ENCODE measurements at places on chromosomes 16 and 17.

DNA sequence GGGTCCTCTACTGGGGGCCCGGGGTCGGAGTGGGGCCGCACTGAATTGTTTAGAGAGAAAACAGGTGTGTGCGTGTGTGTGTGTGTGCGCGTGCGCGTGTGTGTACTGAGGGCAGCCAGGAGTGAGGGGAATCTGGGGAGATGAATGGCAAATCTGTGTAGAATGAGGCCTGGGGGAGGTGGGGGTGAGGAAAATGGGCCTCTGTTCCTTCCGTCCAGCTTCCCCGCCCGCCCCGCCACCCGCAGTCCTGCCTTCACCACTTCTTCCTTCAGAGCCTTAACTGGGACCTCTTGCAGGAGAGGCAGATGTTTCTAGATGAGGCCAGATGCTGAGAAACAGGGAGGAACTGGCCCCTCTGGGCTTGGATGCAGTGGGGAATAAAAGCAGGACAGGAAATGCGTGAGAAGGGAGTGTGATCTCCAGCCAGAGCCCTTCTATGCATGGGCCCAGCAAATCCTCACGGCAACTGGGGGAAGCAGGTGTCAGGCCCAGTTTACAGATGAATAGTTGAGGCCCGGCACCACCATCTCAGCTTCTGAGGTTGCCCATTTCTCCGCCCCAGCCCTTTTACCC is 29.7 kb upstream of the NGFR start:
- H3K36me3 ChIP-seq = no peaks in the 10 kb centered on the region
- no peaks in the 10 kb centered on the region for H3K27me3 ChIP-seq
- peaks cover 6% of the 10 kb centered on the region for H3K4me1 ChIP-seq
- no peak overlapping the region for H3K27ac ChIP-seq
- DNase-seq = no peak

DNA sequence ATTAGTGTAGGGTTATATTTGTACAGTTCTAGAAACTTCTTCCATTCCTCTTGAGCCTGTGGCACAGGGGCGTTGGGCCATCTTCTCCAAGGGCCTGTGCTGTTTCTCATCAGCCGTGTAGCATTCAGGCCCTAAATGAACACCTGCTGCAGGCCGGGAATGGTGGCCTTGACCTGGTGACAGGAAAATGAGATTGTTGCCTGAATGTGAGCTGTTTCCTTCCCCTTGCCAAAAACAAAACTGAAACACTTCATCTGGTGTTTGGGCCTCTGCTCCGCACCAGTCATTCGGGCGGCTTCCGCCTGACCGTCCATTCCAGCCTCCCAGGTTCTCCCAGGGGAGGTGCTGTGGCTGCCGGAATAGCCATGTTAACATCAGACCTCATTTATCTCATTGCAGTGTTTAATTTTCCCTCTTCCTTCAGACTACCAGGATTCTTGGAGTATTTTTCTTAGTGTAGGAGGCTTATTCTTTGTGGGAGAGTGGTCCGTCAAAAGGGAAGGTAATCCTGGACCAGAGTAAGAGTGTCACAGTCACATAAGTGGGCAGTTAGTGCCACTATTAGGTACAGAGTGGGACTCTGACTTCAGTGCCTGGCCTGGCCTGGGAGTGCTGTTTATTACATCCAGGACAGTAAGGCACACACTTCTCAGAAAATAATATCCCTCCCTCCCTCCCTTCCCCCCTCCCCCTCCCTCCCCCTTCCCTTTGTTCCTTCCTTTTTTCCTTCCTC is 61.9 kb downstream of the WWP2 start:
- H3K4me3 ChIP-seq = no peak overlapping the region
- DNase-seq = peak; percentile 73
- H3K27me3 ChIP-seq = no peaks in the 10 kb centered on the region
- H3K36me3 ChIP-seq = peaks cover 20% of the 10 kb centered on the region
- H3K27ac ChIP-seq = peak overlapping the region; percentile 77

DNA sequence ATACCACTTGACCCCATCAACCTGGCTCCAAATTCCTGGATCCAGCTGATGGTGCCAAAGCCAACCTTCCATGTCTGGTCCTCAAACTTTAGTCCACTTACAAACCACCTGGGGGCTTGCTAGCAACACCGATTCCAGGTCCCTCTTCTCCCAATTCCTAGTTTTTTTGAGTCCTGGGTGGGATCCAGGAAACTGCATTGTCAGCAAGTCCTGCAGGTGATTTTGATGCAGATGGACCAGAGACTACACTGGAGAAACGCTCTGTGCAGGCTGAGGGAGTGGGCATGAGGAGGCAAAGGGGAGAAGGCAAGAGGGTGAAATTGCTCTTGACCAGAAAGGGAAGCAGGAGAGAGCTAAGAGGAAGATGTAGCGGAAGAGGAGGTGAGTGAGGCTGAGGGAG is 21.0 kb upstream of the NOS2 start:
- no peak overlapping the region for H3K27ac ChIP-seq
- no peak for DNase-seq
- no peak overlapping the region for H3K4me3 ChIP-seq
- H3K36me3 ChIP-seq = no peaks in the 10 kb centered on the region
- peaks cover 9% of the 10 kb centered on the region for H3K4me1 ChIP-seq

DNA sequence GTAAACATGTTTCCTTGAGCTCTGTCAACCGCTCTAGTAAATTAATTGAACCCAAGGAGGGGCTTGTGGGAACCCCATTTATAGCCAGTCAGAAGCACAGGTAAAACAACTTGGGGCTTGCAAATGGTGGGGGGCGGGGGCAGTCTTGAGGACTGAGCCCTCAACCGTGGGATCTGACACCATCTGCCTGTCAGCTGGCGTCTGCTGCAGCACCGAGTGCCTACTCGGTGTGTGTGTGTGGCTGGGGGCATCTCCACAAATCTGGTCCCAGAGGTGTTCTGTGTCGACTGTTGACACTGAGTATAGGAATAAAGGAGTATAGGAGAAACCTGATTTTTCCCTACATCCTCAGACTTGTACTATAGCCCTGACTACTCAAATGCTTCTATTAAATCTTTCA is 20.6 kb downstream of the CREBBP start:
- H3K36me3 ChIP-seq = no peaks in the 10 kb centered on the region
- no peak for DNase-seq
- H3K27me3 ChIP-seq = no peaks in the 10 kb centered on the region
- H3K4me3 ChIP-seq = no peak overlapping the region
- H3K27ac ChIP-seq = no peak overlapping the region

GRCh38 chr17:44547625-44548267 is 9.5 kb upstream of the FZD2 start:
- no peak overlapping the region for H3K27ac ChIP-seq
- H3K27me3 ChIP-seq = peaks cover 33% of the 10 kb centered on the region
- no peaks in the 10 kb centered on the region for H3K4me1 ChIP-seq
- no peak overlapping the region for H3K4me3 ChIP-seq
- no peak for DNase-seq

DNA sequence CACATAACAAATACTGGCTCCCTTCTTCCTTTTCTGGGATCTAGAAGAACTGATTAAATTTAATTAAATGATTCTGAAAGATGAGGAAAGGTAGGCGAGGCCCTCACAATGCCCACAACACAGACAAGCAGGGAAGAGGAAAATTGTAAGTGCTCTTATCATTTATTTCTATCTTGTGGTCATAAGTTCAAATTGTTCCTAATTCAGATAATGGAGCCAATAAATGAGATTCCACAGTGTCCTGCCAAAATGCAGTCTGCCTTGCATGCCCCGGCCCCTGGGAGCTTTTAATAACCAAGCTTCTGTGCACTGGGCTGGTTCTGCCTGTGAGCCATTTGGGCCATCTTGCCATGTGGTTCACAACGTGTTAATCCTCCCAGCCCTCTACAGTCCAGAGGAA is 97.0 kb downstream of the CMC2 start:
- H3K27me3 ChIP-seq = no peaks in the 10 kb centered on the region
- H3K4me3 ChIP-seq = no peak overlapping the region
- no peak for DNase-seq
- no peaks in the 10 kb centered on the region for H3K36me3 ChIP-seq
- H3K27ac ChIP-seq = no peak overlapping the region

DNA sequence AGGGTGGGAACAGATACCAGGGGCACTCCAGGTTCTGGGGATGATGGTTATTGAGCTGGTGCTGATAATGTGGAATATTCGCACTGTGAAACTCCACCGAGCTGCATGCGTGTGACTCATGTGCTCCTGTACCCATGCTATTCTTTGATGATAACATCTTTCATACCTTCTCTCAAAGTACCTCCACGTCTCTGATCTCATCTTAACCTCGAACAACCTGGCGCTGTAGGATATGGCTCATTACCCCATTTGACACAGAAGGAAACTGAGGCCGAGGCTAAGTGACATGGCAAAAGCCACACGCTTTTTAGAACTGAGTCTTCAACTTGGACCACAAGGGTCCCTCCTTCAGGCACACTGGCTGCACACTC is 30.2 kb upstream of the MRPS23 start:
- H3K4me3 ChIP-seq = no peak overlapping the region
- no peak for DNase-seq
- H3K27me3 ChIP-seq = no peaks in the 10 kb centered on the region
- H3K27ac ChIP-seq = no peak overlapping the region
- peaks cover 56% of the 10 kb centered on the region for H3K36me3 ChIP-seq

- no peaks in the 10 kb centered on the region for H3K27me3 ChIP-seq
- DNase-seq = no peak
- no peaks in the 10 kb centered on the region for H3K4me1 ChIP-seq
- H3K27ac ChIP-seq = no peak overlapping the region
- H3K36me3 ChIP-seq = no peaks in the 10 kb centered on the region
Measured at GRCh38 chr16:54772400-54772799, 158.3 kb upstream of the IRX5 start.

GRCh38 chr17:57570724-57571344 is 174.3 kb downstream of the CCDC182 start:
- DNase-seq = no peak
- H3K4me3 ChIP-seq = no peak overlapping the region
- no peaks in the 10 kb centered on the region for H3K27me3 ChIP-seq
- no peak overlapping the region for H3K27ac ChIP-seq
- peaks cover 31% of the 10 kb centered on the region for H3K4me1 ChIP-seq

DNA sequence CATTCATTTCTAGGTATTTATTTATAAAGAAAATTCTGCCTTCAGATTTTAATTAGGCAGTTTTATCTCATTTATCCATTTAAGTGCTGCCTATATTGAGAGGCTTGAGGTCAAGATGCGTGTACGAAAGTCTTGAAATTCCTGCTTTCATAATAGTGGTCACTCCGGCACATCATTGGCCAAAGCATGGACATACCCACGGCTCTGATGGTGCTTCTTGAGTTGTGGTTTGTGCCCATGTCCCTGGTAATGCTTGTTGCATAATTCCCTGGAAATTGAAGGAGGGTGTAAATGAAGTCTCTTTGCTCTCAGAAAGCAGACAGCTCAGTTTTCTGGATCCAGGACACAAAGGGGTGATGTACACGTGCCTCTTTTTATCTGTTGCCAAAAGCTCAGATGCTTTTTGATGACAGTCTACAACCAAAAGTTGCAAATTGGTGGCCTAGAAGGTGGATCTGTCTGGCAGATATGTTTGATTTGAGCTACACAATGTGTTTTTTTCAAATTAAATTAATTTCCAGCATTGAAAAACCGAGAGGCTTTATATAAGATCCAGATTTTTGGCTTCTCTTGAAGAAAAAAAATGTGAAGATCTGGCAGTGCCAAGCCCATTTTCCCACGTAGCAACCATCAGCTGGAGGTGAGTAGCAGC is 94.4 kb downstream of the SHISA9 start:
- H3K4me3 ChIP-seq = no peak overlapping the region
- no peaks in the 10 kb centered on the region for H3K4me1 ChIP-seq
- DNase-seq = no peak

DNA sequence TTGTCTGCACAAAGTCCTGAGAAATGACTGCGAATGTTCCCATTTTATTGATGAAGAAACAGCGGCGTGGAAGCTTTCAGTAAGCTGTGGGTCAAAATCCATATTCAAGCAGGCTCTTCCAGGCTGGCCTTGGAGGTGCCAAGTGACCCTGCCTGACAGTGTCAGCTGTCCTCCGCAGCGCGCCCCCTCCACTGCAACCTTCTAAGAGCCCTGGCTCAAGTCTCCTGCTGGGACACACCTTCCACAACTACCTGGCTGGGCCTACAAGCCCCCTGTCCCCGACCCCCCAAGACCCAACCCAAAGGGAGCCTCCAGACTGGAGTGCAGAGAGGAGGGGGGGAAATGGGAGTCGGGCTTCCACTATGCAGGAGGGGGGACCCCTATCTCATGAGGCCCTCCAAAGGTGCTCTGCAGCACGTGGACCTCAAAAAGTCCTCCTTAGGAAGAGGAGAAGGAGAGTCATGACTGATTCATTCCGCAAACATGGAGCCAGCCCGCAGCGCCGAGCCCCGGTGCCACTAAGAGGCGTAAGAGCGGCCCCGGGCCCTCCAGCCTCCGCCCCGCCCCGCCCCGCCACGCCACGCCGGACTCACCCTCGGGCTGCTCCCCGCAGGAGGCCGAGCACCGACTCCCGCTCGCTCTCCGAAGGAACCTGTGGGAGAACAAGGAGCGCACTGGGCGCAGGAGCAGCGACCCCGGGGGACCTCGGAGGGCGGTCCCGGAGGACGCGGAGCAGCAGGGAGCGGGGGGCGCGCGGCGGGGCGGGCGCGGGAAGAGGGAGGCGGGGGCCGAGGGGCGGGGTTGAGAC is 574 bp downstream of the MPP3 start:
- peak overlapping the region; percentile 66 for H3K4me3 ChIP-seq
- H3K36me3 ChIP-seq = peaks cover 36% of the 10 kb centered on the region

GRCh38 chr17:17822189-17822588 is 14.6 kb downstream of the SREBF1 start:
- peak overlapping the region; percentile 51 for H3K4me3 ChIP-seq
- no peaks in the 10 kb centered on the region for H3K27me3 ChIP-seq
- peak overlapping the region; percentile 37 for H3K27ac ChIP-seq
- peaks cover 23% of the 10 kb centered on the region for H3K36me3 ChIP-seq
- peaks cover 94% of the 10 kb centered on the region for H3K4me1 ChIP-seq

DNA sequence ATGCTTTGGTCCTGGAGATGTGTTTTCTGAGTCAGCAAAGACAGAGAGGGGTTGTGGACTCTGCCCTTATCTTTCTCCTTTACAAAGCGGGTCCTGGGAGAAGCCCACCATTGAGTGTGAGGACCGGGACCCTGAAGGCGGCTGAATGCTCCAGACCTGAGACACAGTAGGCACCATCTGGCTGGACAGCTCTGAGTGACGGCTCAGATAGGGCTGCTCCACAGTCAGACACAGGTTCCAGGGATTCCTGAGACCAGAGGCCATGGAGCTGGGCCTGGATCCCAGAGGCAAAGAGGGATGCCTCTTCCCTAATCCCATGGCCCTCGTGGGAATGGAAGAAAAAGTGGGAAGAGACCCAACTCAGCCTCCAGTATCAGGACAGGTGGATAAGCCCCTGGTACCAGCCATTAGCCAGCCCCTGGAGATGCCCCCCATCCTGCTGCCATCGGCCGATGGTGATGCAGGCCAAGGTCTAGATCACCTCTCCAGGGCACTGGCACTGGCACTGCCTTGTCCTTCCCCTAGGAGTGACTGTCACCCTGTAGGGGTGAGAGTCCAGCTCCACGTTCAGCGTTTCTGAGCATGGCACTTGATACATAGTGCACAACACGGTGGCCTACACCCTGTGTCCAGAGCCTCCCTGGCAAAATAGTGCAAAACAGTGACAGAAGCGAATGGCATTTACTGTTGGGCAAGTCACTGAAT is 4.7 kb downstream of the MMP15 start:
- no peak overlapping the region for H3K4me3 ChIP-seq
- no peaks in the 10 kb centered on the region for H3K27me3 ChIP-seq
- no peak for DNase-seq
- no peaks in the 10 kb centered on the region for H3K36me3 ChIP-seq
